GM12864 (cell line): ENCODE measurements at places on chromosomes 3 and 15.

GRCh38 chr3:46413951-46414350 is 6.9 kb downstream of the CCRL2 start:
- DNase-seq, result no peak

DNA sequence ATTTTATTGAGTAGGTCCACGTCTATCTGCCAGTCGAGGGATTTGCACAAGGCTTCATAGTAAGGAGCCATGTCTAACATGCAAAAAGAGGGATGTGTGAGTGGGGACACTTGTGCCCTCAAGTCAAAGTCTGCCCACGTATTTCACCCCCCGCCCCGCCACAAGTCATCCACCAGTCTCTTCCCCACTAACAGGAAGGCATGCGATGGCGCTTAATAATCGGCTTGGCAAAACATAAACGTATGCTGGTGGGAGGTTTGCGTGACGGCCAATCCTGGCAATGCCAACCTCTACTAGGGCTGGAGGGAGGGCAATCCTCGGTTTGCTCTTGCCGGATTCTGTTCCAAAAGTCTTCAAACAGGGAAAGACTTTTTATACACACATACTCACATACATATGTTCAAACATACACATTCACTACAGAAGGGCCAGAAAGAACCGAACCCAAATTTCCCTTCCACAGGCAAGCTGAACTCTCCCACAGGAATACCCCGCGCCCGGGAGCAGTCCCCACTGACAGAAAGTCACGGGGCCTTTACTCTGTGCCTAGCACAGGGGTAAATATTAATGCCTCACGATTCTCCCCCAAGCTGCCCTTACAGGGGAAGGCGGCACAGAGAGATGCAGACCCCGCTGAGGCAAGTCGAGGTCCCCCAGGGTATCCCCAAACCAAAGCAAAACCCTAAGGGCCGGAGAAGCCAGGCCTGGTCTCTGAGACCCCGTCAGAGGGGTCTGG is 675 bp downstream of the PSMD6 start:
- no peak for DNase-seq

DNA sequence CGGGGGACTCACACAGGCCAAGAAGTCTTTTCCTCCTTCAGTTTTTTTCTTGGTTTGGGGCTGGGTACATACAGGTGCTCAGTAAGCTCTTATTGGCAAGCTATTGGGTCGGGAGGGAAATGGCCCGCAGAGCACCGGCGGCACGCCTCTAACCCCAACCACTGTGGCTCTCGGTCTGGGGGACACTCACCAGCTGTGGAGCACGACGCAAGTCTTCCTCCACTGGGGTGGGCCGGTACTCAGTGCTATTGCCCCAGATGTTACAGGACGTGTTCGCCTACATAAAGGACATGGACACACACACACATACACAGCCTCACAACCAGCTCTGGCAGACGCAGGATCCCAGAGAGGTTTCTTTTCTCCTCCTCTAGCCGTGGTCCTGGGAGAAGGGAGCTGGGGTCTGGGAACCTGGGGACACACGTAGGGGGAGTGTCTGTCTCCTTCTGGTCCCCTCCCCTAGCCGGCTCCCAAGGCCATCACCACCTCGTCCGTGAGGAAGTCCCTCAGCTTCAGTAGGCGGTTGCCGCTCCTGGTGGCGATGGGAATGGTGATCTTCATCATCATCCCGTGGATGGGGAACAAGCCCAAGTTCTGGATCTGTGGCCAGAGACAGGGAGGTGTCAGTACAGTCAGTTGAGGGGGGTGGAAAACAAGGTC is 33.4 kb downstream of the FEM1B start:
- no peak for DNase-seq

GRCh38 chr15:37995461-37996347 is 61.3 kb downstream of the TMCO5A start:
- peak; percentile 30 for DNase-seq

DNA sequence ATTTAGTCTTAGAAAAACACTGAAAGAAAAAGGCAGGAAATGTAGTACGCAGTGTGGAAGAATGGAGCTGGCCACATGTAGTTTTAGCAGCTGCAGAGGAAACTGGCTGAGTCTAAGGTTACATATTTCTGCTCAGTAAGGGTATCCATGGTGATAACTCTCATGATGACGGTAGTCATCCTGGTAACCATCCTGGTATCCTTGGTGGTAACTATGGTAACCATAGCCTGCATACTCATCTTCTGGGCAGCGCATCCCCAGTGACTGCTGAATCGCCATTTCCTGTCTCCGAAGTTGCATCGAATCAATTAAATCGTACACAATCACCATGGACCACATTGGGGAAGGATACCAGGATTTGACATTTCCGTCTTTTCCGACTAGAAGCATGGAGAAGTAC is 35.7 kb downstream of the CCDC80 start:
- DNase-seq, result no peak

DNA sequence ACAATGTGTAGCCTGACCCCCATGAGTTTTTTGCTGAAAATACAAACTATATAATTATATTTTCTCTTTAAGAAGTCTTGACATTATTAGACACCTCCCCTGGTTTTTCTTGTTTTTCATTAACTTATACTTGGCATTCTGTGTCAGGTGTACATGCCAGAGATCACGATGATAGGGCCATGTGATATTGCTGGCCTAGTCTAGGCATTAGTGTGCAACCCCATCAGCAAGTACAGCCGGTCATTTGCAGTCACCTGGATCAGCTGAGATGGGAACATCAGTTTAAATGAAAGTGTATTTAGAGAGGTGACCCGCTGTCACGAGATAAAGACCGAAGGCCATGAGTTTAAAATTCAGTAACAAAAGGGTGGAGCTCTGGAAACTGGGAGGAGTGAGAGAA is 12.6 kb upstream of the SPPL2A start:
- no peak for DNase-seq

DNA sequence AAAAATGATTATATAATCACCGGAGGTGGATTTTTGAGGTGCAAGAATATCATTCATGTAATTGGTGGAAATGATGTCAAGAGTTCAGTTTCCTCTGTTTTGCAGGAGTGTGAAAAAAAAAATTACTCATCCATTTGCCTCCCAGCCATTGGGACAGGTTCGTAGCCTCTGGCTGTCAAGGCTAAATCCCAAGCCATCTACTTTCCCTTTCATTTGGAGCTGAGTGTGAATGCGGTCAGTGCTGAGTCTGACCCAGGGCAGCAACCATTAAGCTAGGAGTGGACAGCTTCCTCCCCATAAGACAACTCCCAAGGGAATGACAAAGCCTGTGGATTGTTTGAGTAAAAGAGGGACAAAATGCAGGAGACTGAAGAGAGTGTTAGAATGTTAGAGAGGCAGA is 33.6 kb downstream of the PARP14 start:
- no peak for DNase-seq

GRCh38 chr3:40971191-40972168 is 227.8 kb upstream of the CTNNB1 start:
- peak; percentile 78 for DNase-seq

- no peak for DNase-seq
These were observed 3.6 kb downstream of the BCL6 start for GRCh38 chr3:187741403-187742350.

GRCh38 chr3:155984791-155985417 is 114.5 kb downstream of the GMPS start:
- no peak for DNase-seq

GRCh38 chr15:32959077-32959476 is 235.4 kb downstream of the FMN1 start:
- DNase-seq, result no peak

DNA sequence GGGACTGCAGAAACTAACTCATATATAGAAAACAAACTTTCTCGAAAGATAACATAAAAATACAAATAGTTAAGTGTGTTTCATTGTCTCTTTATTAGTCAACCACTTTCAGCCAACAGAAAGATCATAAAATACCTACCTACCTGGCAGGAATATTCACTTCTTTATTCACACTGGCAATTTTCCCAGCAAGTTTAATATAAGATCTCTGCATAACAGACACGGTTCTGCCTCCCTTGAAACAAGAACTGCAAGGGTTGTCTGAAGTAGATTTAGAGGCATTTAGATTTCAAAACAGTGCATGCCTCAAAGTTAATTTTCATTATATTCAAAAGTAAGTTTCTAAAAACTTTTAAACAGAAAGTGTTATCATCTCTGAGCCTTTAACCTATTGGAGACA is 7.1 kb downstream of the NPTN start:
- DNase-seq, result no peak

DNA sequence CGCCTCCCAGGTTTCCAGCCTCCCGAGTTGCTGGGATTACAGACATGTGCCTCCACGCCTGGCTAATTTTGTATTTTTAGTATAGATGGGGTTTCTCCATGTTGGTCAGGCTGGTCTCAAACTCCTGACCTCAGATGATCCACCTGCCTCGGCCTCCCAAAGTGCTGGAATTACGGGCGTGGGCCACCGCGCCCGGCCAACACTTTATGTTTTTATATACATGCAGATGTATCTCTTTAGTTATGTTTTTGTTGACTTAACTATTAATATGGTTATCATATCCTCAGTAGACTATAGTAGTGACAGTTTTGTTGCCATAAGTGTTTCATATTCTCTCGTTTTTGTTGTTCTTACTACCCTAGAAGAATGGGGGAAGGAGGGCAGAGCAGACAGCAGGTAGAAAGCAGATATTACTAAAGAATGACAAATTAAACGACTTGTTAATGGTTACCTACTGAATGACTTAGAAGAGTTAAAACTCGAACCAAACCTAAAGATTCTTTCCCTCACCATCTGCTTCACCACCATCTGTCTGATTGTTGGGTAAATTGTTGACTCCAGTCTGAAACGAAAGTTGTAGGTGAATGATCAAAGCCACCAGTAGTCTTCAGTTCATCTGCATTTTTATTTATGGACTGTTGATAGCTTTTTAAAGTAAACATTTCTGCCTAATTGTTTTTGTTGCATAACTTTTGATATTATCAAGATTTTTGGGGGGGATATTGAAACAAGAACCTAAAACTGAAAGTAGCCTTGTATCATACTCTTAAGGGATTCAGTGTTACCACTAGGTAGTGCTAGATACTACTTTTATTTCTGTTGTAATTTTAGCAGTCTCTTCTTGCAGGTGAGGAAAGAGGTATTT is 89.3 kb downstream of the RASA2 start:
- DNase-seq, result no peak

DNA sequence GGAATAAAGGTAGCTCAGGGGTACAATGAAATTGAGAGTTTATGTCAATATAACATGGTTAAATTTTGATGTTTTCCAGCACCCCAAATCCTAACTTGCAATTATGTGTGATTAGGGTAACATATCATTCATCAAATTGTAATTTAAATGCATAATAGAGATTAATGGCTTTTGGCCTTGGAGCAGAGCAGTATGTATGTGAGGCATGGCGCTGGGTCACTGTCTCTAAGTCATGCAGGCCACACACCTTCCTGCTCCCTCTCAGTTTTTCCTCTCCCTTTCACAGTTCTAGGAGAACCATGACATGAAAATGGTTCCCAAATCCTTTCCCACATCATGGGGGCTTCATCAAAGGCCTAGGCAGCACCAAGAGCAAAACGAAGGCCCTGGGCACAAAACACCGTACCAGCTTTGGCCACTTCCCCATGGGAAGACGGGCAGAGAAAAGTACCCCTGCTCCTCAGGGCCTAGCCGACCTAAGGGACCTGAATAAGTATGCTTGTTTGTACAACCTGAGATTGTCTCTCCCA is 3.9 kb upstream of the SRP14 start:
- DNase-seq, result no peak

DNA sequence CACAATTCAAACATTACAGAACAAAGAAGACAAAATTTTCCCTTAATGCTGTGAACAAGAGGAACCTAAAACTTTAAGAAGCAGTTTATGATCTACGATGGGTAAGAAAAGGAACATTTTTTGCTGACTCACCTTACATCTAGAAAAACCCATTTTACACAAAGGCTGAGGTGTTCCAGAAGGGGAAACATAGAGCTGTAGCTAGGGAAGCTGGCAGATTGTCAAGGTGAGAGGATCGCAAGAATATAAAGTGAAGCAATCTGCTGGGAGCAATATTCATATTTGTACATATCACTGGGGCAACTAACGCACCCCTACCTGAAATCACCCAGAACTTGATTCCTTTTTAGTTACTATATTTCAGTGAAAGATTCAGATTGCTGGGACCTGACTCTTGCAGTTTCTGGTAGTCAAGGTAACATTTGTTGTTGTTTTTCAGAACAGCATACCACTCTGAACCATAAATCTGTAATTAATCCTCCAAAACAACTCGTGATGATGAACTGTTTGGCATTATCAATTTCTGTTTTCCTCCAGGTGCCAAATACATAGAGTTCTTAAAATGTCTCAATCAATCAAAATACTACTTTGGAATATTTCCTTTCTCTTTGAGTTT is 184.1 kb upstream of the LRRC3B start:
- no peak for DNase-seq

GRCh38 chr15:69758810-69759790 is 306.5 kb downstream of the RPLP1 start:
- DNase-seq, result peak; percentile 87

GRCh38 chr3:43093974-43094373 is 11.9 kb downstream of the POMGNT2 start:
- no peak for DNase-seq

- no peak for DNase-seq
These were observed 696.6 kb upstream of the NAALADL2 start for GRCh38 chr3:174162550-174162949.

DNA sequence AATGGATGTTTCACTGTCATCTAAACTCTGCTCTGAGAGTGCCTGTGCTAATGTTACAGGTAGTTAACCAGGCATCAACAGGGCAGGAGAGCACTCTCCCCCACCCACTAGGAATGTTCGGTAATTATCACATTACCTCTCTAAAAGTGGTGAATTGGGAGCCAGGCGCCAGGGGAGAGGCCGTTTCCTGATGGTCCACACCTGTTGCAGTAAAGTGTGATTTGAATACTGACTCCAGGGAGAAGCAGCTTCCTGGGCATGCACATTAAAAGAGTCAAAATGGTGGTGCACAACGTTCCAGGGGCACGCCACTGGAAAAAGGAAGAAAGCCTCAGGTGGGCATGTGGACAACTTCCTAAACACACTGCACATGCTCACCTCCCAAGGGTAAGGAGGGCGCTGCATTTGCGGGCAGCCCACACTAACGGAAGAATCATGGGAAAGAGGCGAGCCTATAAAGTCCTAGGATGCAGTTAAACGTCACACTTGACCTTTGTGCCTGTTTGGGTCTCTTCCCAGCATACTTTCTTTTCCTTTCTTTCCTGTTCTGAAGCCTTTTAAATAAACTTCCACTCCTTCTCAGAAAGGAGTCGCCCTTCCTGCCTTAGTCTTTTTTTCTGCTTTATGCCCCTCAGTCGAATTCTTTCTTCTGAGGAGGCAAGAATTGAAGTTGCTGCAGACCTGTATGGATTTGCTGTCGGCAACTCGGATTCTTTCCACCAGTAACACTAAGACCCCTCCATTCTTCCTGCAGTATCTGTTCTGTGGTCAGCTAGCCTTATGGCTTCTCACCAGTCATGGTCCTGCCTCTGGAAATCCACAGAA is 28.9 kb upstream of the GPD1L start:
- no peak for DNase-seq

GRCh38 chr15:77030048-77030927 is 35.4 kb downstream of the PSTPIP1 start:
- DNase-seq, result no peak

GRCh38 chr3:62571916-62572315 is 198.6 kb upstream of the FEZF2 start:
- no peak for DNase-seq

GRCh38 chr3:46027021-46027705 is at the start of gene XCR1:
Gene XCR1 (minus strand): TSS chr3:46027483. CDS start chr3:46021947, 5,536 bp downstream.
- DNase-seq, result no peak
